ENCODE measurements at places on chromosomes 12 and 14. TPM values are rescaled to one million over a fixed set of nuclear protein-coding genes. Genes with fewer than 3 reads are reported as not detected.
A peak's percentile ranks its signal among the peaks of the same experiment; 100 is the strongest.

Gene CIROP
- not detected for total RNA-seq

Gene CLEC2A
- not detected for total RNA-seq

Gene BLOC1S1
- 177 TPM for total RNA-seq

Gene ANO4
- not detected for total RNA-seq

Gene KLRB1
- 2.7 TPM for total RNA-seq

DNA sequence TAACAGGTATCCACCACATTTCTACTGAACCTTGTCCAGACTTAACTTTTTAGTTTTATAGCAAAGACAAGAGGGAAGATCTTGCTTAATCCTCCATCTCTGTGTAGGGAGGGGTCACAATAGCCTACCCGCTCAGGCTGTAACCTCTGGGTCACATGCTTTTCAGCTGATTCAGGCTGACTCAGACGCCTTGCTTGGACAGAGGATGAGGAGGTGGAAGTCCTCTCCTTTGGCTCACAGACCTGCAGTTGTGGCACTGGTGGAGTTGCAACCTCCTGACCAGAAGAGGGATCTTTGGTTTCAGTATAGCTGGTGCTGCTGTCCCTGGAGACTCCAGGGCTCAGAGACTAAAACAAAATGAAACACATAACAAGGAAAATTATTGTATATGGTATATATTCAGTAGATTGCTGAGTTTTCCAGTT lies 16.2 kb downstream of the ACIN1 start:
- peak; percentile 80 for DNase-seq

GRCh38 chr12:57727758-57728395 lies 10.7 kb downstream of the AGAP2 start:
- no peak for DNase-seq

DNA sequence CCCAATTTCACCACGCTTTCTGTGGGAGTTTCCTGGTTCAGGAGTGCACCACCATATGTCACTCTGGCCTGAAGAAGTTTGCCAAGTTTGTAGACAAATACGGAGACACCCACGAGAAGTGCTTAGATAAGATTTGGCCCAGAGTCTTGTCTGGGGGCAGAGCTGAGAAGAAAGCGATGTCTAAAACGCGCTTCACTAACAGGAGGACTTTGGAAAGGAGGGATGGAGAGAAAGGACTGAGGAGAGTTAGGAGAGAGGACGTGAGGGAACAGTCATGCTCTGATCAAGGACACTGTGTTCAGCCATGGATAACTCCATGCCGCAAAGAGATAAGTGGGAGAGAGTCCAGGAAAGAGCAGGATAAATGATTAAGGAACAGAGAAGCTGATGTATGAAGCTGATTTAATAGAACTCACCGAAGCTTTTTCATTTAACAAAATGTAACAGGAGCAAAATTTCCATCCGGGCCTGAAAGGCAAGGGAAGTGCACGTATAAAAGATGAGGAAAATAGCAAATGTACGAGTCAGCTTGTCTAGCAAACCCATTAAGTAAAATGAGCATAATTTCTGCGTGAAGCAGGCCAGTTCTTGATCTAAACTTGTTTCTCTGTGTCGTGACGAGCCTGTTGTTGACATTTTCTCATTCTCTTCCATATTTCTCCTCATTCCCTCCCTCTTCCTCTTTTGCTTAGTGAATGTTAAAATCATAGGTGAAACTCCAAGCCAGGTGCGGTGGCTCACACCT lies 23.4 kb upstream of the MAP3K9 start:
- no peak for DNase-seq

- DNase-seq = no peak
These were observed 519.7 kb upstream of the TBX3 start for GRCh38 chr12:115203701-115204100.

DNA sequence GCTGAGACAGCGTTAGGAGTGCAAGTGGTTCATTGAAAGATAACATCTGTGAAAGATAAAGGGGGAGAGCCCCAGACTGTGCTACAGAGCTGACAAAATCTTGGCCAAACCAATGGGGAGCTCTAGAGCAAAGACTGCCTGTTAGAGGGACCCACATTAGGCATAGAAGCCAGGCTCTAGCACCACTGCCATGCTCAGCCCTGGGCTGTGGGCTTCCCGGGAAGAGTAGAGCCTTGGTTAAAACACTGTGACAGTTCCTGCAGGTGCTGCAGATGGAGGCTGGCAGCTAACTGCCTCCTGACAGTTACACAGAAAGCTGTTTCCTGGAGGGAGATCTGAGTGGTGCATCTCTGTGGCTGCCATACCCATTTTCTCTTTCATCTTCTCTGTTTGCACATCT lies 23.0 kb downstream of the TSHR start:
- DNase-seq = no peak

GRCh38 chr12:23204933-23205778 lies 580.2 kb downstream of the ETNK1 start:
- DNase-seq = no peak

DNA sequence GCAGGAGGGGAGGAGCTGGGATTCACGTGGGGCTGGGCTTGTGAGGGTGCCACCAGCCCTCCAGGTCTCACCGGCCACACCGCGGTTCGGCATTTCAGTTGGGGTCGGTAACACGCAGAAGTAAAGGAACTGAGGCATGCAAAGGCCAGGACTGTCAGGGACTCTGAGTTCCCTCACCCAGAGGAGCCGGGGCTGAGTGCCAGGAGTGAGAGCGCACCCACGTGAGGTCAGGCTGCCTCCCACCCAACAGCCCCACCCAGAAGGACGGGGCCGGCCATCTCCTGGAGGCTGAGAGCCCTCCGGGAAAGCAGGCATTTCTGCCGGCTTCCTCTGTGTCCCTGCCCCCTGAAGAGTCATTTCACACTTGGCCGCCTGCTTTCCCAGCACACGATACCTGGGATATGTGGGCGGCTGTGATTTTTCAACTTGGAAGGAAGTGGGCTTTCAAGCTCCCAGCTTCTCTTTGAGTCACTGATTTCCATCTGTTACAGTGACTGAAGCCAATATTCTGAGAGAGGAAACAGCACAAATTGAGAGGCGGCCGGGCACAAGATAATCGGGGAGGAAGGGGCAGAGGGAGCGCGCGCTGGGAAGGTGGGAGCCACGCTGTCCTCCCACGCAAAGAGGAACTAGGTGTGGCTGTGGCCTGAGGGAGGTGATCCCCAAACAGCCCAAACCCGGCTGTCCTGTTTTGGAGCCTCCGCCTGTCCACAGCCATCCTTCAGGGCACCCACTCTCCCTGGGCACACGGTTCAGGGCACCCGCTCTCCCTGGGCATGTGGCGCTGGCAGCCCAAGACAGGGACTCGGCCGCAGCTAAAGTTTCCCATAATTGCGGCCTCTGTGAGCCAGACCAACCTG lies 19.0 kb downstream of the GALNT9 start:
- peak; percentile 53 for DNase-seq

- no peak for DNase-seq
These were observed 7.6 kb downstream of the EGLN3 start for GRCh38 chr14:33943096-33943883.

DNA sequence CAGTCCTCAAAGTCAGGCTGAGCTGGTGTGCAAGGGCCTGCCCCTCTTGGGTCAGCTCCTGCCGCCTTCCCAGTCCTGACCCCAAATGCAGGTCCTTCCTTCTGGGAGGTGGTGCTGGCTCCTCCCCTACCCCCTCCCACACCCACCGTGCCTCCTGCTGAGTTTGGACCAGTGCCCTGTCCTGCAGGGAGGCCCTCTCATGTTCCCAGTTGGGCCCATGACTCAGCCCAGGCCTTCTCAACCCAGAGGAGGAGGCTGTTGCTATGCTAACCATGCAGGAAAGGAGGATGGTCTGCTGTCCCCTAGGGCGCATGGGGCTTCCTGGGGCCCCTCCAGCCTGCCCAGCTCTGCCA lies 4.4 kb downstream of the ZBTB42 start:
- peak; percentile 57 for DNase-seq

- DNase-seq = no peak
These were observed 2.5 kb downstream of the CD163 start for GRCh38 chr12:7501031-7501588.

- no peak for DNase-seq
These were observed 3.1 kb downstream of the C14orf39 start for GRCh38 chr14:60482743-60483142.

DNA sequence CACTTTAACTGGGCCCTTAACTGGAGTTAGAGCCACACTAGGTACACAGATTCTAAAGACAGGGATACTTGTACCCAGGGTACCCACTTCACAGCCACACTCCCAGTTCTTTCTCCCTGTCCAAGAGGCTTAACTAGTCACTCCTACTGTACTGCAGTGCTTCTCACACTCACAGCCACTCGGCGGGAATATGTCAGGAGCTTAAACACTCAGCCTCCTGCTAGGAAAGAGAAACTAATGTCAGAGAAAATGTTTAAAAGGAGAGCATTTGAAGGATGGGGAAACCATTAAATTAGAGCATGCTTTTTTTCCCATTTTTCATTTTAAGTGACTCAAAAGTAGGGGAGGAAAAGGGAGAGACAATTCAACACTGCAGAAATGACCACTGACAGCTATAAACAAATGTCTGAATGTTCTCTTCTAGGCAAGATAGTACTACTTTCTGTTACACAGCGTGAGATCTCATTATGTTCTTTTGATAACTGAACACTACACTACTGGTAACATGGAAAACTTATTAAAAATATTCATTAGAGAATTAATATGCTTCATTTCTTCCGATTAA lies 22.9 kb upstream of the MDM1 start:
- peak; percentile 27 for DNase-seq

DNA sequence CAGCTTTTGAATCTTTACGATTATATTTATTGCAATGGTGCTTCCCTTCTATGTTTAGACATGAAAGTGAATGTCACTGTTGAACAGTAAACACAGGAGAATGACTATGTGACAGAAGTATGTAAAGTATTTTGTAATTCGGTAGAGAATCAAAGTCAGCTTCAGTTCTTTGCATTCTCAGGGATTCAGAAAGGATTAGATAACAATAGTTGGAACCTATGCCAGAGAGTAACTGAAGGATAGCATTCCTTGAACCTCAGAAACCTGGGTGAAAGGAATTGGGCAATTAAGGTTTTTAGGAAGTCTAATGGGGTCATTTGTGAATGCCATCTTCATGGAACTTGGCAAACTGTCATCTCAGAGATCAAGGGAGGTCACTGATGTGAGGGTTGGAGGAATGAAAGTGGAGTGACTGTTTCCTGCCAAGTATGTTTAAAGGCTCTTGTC lies 305.3 kb upstream of the DDHD1 start:
- no peak for DNase-seq

DNA sequence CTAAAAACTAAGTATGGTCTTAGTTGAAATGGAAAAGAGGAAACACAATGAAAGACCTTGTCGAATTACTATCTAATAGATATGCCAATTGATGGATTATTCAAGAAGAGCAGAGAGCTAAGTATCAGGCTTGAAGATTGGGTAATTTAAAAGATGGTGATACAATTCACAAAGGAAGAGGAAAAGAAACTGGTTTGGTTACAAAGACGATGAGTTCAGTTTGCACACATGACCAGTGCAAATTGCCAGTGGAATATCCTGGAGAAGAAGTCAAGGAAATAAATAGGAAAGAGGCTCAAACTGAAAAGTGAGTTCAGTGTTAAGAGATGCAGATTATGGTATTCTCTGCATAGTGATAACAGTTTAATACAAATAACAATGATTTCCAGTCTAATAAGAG lies 2.5 kb upstream of the RAP1B start:
- DNase-seq = no peak

DNA sequence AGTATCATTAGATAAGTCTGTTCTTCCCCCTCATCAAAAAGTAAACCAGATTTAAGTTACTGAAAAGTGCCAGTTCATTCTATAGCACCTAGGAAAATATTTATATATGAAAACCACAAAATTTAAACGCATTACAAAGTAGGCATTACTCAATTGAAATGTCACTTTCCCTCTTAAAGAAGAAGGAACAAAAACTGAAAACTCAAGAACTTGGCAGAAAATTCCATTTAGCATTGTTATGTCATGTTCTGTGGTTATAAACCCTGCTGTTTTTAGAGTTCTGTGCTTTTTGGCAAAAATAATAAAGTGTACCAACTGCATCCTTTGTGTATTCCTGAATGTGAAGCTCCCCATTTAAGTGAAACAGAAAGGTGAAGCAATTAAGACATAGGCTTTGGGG lies 3.6 kb downstream of the FGD4 start:
- no peak for DNase-seq

GRCh38 chr12:114682785-114683708 lies 928 bp downstream of the TBX3 start:
- no peak for DNase-seq

GRCh38 chr12:68487721-68488309 lies 122.9 kb upstream of the RAP1B start:
- no peak for DNase-seq

GRCh38 chr12:120640861-120641833 lies 721 bp downstream of the CABP1 start:
- peak; percentile 91 for DNase-seq
